ENCODE measurements at places on chromosomes 6 and 20. TPM values are rescaled to one million over a fixed set of nuclear protein-coding genes. Genes with fewer than 3 reads are reported as not detected.

The HDGFL1 gene
- not detected for total RNA-seq

The C20orf204 gene
- 0.82 TPM for total RNA-seq

The DLK2 gene
- total RNA-seq = 0.49 TPM

The TENT5A gene
- 38.2 TPM for total RNA-seq

The GPLD1 gene
- 1.2 TPM for total RNA-seq

The NKX2-4 gene
- not detected for total RNA-seq

The PAK1IP1 gene
- total RNA-seq = 11.8 TPM

The MMUT gene
- total RNA-seq = 25.8 TPM

The ZKSCAN4 gene
- 3.3 TPM for total RNA-seq

The C20orf173 gene
- not detected for total RNA-seq

The PPP1R16B gene
- 9.1 TPM for total RNA-seq

The ADISSP gene
- 11.7 TPM for total RNA-seq

The TMEM239 gene
- total RNA-seq = not detected

The IFT52 gene
- total RNA-seq = 11.4 TPM

The MRAP2 gene
- total RNA-seq = 1.3 TPM

The CLPSL1 gene
- total RNA-seq = not detected

The SIGLEC1 gene
- 9.1 TPM for total RNA-seq

The UCKL1 gene
- total RNA-seq = 42.9 TPM

The STX16 gene
- 35.0 TPM for total RNA-seq

The BACH2 gene
- 1.1 TPM for total RNA-seq

The RBPJL gene
- not detected for total RNA-seq

The ZNF165 gene
- 0.41 TPM for total RNA-seq

The RAMACL gene
- 1.0 TPM for total RNA-seq

The NT5DC1 gene
- total RNA-seq = 51.6 TPM
